ENCODE measurements at places on chromosomes 12 and 14.

- no peak for DNase-seq
Measured at GRCh38 chr12:78290606-78291345, 460.1 kb downstream of the NAV3 start.

GRCh38 chr14:31164115-31164514 lies 43.5 kb downstream of the HECTD1 start:
- DNase-seq, result no peak

- no peak for DNase-seq
Measured at GRCh38 chr14:53510281-53510912, 357.3 kb upstream of the DDHD1 start.

GRCh38 chr14:55297611-55298499 lies 26.6 kb downstream of the FBXO34 start:
- DNase-seq, result no peak

DNA sequence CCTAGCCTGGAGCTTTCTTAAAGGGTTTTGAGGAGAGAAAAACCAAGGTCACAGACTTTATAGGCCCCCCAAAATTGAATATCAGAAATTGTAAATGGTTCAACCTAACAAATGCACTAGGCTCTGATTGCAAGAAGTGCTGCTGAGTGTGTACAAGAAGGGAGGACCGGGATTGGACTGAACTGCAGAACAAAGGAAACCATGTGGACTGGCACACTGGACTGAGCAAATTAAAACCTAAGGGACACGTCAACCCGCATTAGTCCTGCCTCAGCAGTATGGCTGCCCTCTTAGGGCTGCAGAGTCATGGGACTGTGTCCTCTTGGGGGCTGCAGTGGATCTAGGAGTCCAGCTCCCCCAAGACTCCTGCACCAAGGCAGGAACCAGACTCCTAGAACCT lies 842 bp upstream of the CISTR start:
- no peak for DNase-seq

DNA sequence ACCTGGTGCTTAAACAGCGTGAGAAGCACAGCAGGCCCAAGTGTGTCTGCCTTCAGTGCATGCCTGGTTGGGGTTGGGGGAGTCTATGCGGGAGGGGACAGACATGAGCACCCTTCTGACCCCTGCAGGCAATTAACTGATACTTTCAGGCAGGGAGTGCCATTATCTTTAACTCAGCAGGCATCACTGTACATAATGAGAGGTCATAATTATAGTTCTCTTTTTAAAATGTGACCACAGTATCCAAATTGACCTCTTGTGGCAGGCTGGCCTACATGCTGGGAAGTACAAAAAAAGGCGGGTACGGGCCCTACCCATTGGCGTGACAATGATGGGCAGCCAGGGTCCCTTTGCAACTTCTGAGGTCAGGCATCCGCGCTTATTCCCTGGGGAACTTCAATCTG lies 209.1 kb downstream of the FOXN3 start:
- no peak for DNase-seq

DNA sequence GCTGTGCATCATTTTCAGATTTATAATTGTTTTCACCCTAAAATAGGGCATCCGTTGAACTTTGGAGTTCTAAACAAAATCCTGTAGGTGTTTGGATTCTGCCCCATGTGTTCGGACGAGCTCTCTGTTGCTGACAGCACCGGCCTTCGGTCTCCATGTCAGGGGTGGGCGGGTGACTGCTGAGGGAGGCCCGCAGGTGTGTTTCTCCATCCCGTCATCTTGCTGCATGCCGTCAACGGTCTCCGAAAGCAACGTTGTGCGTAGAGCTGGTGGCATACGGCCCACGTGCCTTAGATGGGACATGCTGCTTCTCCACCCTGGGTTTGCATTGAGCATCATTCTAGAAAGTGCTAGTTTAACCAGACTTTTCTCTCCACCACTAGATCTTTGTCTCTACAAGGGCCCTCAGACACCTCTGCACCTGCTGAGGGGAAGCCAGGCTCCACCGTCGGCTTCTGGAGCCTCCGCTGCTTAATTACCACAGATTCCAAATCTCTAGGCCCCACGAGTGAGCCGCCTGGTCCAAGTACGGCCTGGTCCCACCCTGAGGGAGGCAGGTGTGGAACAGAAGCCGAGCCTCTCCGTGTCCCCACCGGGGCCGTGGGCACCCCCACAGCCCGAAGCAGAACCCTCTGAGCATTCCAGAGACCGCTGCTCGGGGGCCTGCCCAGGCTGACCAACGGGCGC lies 15.7 kb upstream of the AMN start:
- no peak for DNase-seq

DNA sequence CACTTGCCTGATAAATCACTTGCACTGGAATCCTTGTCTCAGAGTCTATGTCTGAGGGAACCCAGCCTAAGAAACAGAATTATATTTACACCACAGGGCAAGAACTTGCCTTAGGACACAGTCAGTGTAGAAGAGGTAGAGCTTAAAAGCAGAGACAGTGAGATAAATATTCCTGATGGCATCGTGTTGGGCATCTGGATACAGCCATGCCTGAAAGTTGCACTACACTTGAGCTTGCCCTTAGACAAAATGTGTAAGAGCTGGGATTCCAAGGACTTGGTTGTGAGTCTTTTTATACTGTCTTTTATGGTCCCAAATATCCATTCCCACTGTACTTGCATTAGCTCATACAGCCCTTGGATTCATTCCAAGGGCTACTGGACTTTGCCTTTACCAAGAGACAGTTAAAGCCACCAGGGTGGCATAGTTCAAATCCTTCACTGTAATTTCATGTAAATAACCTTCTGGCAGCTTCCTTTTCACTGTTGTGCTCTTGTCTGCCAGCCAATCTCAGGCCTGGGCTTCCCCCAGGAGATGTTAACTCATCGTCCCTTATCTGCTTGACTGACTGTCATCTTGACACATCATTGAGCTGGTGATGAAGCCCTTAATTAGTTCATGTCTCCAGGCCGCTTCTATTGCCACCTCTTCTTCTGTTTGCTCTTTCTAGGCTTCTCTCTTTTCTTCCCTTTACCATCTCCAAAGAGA lies 577.9 kb upstream of the TBX3 start:
- DNase-seq, result no peak

- DNase-seq, result no peak
Measured at GRCh38 chr14:79426103-79426755, 785.1 kb downstream of the DIO2 start.

- DNase-seq, result no peak
Measured at GRCh38 chr14:94946244-94946643, 176.3 kb upstream of the GSC start.

GRCh38 chr12:104752016-104752415 lies 206.1 kb downstream of the SLC41A2 start:
- DNase-seq, result no peak

DNA sequence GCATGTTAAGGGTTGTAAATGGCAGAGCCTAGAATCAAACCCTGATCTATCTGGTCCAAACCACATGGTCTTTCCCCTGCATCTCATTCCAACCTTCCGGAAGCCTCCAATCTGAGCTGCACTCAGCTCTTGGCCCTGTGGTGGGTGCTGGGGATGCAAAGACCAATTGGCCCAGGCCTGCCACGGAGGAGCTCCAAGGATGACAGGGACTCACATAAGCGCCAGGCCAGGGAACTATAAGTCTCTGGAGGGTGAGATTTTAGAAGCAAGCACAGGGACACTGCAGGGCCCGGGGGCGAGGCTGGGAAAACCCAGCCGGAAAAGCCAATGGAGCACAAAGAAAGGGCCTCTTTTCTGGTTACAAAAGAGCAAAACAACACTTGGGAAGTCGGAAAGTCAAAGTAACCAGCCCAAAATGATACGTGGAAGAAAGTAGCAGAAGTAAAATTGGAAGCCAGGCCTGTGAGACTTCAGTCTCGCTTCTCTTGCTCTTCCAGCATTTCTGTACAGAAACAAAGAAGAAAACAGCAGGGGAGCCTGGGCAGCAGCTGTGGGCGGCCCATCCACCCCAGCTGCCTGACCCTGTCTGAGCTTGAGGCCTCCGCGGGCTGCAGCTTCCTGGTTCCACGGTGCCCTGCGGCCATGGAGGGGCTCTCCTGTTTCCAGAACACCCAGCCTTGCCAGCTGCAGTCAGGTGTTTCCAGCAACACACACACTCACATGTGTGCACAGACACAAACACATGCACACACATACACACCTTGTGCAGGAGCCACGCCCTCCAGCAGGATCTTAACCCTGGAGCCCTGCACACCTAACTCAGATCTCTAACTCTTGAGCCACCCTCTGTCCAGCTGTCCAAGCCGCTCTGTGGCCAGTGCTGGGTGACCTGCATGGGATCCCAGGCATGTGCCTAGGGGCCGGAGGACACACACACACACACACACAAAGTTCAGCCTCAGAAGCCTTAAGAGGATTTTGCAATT lies 178.2 kb downstream of the BCL11B start:
- no peak for DNase-seq

DNA sequence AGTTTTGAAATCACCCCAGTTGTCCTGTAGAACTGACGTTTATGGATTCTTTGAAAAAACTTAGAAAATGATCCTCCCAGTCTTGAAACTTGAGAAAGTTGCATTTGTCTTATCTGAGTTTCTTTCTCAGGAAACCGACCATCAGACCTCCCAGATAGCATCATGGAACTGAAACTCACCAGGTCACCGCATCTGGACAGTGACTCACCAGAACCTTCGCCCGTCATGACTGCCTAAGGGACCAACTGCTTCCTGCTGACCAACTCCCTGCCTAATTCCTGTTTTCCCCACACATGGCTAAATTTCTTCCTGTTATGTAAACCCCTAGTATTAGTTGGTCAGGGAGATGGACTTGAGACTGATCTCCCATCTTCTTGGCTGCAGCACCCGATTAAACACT lies 175.7 kb downstream of the RIMBP2 start:
- DNase-seq, result no peak

DNA sequence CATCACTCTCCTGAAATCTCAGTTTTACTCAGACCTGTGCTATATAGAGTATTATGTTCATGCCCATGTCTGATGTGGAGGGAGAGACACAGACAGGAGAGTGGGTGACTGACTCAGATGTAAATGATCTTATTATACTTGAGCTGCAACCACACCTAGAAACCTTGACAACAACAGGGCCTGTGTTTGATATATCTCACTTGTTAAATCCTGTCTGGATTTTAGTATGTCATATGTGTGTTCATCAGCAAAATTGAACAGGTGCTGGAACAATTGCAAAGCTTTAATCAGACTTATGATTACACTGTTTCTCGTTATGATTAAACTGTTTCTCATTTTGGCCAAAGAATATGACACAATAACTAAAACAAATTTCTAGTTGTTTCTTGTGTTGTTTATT lies 37.7 kb downstream of the DIP2B start:
- DNase-seq, result no peak

- no peak for DNase-seq
Measured at GRCh38 chr14:49526101-49526500, 60.1 kb downstream of the RPS29 start.

DNA sequence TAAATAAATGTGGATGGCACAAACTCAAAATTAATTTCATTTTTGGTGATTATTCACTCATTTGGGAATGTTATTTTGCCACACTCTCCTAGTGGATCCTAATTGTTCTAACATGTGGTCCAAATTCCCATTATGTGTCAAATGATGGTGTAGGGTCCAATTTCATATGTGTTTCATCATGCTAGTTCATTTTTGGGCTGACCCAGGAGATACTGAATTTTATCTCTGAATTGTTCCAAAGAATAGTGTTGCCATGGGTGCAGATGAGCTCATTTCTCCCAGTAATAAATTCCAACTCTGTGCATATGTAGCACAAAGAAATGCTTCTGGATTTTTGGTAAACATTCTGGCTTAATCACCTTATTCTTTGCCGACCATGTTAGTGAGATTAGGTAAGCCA lies 23.5 kb upstream of the SEL1L start:
- DNase-seq, result no peak

DNA sequence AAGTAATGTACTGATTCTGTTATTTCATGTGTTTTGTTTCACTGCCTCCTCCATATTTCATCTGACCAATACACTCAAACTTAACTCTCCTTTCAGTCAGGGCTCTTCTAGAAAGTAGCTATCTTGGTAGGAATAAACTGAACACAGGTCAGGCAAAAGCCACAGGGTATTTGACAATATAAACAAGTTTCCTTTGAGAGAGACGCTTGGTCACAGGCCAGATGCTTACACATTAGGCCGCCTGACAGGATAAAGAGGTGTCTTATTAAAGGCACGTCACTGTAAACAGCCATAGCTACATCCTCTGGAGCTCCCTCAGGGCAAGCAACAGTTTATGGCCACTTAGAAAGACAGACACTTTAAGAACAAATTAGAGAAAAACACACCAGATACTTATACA lies 607.5 kb downstream of the SLC6A15 start:
- no peak for DNase-seq

GRCh38 chr12:32627976-32628375 lies 51.1 kb upstream of the DNM1L start:
- no peak for DNase-seq

- no peak for DNase-seq
Measured at GRCh38 chr14:99691111-99691885, 7.2 kb downstream of the CYP46A1 start.

GRCh38 chr14:67387195-67387594 lies 24.8 kb downstream of the PLEK2 start:
- no peak for DNase-seq

DNA sequence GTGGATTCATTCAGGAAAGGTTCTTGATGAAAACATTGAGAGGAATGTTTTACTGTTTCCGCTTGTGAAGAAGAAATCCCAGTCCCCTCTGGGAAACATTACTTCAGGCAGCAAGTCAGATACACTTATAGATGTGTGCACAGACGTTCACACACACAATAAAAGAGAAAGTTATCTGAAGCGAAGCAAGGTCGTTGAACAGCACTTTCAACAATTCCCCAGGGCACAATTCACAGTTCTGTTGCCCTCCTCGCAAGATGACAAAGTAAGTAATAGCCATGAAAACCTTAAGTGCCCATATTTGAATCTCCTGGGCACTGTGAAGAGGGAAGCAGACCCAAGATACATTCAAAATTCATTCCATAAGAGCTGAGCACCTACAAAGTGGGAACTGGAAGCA lies 156.6 kb upstream of the CAND1 start:
- no peak for DNase-seq

GRCh38 chr12:7101694-7102131 lies 7.3 kb downstream of the C1RL start:
- DNase-seq, result no peak

DNA sequence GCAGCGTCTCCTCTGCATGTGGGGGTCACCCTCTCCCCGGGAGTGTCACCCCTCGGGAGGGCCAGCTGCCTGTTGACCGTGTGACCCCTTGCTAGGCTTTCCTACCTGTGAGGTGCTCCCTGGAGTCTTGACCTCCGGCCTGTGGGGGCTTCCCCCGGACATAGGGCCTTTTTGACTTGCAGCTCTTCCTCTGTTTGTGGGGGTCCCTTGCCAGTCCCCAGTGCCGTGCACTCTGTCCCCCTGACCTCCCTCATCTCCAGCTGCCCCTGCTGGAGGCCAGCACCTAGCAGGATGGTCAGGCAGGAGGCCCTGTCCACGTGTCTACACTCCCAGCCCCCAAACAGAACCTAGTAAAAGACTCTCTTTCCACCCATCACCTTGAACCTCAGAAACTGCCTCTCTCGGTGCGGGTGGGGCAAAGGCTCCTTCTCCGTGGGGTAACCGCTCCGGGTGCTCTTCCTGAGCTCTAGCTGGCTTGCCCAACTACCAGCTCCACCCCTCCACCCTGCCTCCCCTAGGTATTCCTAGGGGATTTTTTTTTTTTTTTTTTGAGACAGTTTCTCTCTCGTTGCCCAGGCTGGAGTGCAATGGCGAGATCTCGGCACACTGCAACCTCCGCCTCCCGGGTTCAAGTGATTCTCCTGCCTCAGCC lies 810 bp downstream of the AACS start:
- no peak for DNase-seq

- peak; percentile 84 for DNase-seq
Measured at GRCh38 chr12:49088150-49088931, 6.3 kb downstream of the DHH start.

Measured in T1000 (cell line).